ENCODE measurements at places on chromosomes 6 and 20.

DNA sequence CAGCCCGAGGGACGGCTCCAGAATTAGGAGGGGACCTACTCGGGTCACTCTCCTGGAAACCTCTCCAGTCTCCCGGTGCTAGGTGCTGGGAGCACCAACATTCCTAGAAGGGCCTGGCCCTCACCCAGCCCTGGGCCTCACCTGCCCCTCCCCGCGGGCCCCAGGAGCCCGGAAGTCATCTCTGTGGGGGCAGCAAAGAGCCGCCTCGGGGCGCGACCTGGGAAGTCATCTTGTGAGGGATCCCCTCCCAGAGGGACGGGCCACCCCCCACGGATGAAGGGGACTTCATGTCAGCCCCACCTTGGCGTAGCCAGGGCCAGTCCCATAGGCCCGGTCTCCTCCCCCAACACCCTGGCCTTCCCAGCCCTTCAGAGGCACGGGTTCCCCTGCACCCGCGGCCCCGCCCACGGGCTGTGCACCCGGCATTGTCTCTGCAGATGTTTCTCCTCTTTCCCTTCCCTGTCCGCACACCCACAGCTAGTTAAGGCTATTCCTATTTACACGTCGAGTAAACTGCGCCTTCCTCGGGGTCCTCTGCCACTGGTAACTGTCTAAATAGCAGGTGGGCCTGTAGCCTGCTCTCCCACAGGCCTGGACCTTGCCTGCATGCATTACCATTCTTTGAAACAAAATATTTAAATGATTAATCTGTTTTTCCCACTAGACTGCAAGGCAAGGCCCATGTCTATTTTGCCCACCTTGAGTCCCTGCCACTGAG, 896 bp upstream of the RNASET2 start:
- DNase-seq: no peak

DNA sequence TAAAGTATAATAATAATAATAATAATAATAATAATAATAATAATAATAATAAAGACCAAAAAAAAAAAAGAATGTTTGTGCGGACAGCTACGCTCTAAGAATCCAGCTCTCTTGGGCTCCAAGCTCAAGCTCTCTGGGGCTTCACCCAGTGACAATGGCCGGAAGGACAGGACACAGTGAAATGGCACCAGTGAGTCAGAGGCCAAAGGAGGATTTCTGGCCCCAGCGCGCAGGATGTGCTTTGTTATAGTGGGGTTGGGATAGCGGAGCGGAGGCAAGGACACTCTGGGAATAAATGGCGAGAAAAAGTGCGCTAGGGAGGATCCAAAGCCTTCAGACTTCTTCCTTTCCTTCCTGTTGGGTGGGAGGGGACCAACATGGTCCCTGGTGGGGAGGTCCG, 38.2 kb downstream of the HLA-A start:
- DNase-seq: no peak

DNA sequence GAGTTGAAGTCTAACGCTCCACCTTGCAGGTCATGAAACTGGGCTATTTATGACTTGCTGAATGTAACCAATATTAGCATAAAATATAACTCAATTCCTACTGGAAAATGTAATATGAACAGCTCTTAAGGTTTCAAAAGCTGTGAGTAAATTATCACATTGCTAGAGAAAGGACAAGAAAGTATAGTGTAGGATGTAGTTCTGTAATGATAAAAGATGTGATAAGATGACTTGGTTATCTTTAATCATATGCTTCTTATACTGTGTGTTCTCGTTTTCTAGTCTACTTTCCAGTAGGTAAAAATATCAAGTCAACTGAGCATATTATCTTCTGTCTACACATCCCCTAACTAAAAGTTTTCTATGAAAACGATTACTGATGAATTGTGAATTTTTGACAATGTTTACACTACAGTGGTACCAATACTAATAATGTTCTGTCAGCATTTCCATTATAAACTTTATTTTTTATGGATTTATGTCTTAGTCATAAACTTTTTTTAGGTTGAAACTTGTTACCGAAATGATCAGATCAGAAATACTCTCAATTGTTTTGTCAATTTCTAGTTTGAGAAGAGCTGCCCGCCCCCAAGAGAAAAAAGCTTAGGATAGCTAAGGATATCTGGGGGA, 14.6 kb downstream of the MED23 start:
- DNase-seq: no peak

- DNase-seq: no peak
These were observed 122.3 kb downstream of the JARID2 start for GRCh38 chr6:15368186-15368585.

- no peak for DNase-seq
These were observed 18.0 kb upstream of the GSTA3 start for GRCh38 chr6:52927451-52927850.

GRCh38 chr6:155039618-155040017, 44.5 kb downstream of the TIAM2 start:
- no peak for DNase-seq

- DNase-seq: peak; percentile 11
These were observed 160.5 kb upstream of the LAMP5 start for GRCh38 chr20:9353916-9354276.

GRCh38 chr6:156398371-156398770, 378.8 kb upstream of the ARID1B start:
- no peak for DNase-seq

DNA sequence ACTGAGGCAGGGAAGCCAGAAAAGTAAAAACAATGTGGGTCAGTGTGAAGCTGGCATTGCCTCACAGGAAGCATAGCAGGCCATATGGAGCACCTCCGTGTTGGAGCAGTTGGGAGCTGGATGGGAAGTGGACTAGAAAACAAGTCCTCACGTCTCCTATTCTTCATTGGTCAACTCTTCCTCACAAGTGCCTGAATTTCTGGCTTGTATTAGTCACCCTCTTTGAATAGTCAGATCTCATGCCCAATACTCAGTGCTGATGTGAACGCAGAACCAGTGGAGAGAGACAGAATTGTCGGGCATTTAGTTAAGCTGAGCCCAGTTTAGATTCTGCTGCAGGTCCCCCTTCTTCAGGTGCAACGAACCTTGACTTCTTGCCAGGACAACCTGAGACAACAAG, 22.3 kb upstream of the RSPO3 start:
- DNase-seq: no peak

- no peak for DNase-seq
These were observed 3.5 kb upstream of the DSTN start for GRCh38 chr20:17566345-17566744.

DNA sequence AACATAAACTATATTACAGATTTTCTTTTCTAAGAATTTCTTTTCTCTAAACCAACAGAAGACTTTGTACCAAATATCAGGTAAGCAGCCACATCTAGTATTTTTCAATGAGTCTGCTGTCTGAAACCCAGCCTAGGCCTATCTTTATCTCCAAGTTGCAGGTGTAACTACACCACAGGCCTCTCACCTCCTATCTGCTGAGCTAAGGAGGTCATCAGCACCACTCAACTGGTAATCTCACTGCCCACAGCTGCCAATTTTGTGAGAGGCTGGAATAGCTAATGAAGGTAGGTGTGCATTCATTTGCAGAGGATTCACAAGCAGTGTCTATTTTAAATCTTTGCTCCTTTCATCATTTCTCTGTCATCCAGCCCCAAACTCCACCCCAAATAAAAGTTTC, 584.8 kb downstream of the HDGFL1 start:
- DNase-seq: no peak

DNA sequence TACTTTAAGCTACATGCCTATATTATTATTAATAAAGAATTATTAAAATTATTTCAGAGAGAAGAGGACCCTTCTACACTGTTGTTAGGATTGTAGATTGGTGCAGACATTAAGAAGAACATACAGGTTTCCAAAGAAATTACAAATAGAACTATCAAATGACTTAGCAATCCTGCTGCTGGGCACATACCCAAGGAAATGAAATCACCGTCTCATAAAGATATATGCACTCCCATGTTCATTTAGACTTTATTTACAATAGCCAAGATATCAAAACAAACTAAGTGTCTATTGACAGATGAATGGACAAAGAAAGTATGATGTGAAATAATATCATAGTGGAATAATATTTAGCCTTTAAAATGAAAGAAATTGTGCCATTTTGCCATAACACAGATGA, 687.7 kb upstream of the POU3F2 start:
- DNase-seq: peak; percentile 17

DNA sequence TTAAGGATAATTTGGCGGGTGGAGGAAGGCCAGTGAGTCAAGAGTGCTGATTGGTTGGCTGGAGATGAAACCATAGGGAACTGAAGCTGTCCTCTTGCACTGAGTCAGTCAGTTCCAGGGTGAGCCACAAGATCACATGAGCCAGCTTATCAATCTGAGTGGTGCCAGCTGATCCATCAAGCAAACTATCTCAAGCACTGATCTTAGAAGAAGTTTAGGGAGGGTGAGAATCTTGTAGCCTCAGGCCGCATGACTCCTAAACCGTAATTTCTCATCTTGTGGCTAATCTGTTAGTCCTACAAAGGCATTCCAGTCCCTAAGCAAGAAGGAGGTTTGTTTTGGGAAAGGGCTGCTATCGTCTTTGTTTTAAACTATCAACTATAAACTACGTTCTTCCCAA, 954.3 kb downstream of the KIF16B start:
- DNase-seq: no peak

- no peak for DNase-seq
These were observed 575 bp upstream of the MICAL1 start for GRCh38 chr6:109456111-109456583.

GRCh38 chr6:156511051-156511450, 266.1 kb upstream of the ARID1B start:
- no peak for DNase-seq

DNA sequence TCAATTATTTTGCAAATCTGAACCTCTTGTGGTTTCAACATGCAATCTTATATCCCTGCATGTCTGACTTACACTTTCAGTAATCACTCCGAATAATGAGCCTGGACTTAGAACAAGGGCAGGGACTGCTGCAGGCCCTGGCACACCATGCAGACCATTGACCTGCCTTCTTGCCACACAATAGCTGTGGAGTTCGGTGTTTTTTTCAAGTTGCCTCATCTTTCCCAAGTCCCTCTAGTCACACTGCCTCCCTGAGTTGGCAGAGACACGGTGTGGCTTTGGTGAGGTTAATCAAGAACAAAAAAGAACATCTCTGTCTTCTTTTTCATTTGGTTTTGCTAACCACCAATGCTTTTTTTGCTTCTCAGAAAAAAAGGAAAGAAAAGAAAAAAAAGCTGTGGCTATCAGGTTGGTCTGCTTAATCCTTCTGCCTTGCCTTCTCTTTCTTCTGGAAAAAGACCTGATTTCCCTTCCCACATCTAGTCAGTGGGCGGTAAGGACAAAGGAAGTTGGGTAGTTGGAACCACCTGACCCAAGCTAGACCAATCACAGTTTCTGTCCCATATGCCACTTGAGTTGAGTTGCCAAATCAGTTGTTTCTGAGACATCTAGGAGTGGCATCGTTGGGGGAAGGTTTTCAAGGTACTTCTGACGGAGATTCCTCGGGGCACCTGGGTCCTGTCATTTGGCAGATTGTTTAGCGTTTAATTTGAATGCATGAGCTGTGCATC, 55.9 kb upstream of the TASP1 start:
- no peak for DNase-seq

GRCh38 chr20:56730003-56730402, 100.9 kb downstream of the TFAP2C start:
- DNase-seq: no peak

GRCh38 chr6:98832284-98833056, 1.9 kb upstream of the POU3F2 start:
- DNase-seq: peak; percentile 66

GRCh38 chr20:47981222-47981621, 195.9 kb upstream of the SULF2 start:
- DNase-seq: no peak

- DNase-seq: no peak
These were observed 135.8 kb upstream of the AFDN start for GRCh38 chr6:167690931-167691330.

GRCh38 chr6:156533872-156534524, 243.2 kb upstream of the ARID1B start:
- no peak for DNase-seq

GRCh38 chr20:49573900-49574416, 6.0 kb upstream of the PTGIS start:
- DNase-seq: no peak

- DNase-seq: no peak
These were observed 84.4 kb upstream of the SCAF8 start for GRCh38 chr6:154648888-154649205.

DNA sequence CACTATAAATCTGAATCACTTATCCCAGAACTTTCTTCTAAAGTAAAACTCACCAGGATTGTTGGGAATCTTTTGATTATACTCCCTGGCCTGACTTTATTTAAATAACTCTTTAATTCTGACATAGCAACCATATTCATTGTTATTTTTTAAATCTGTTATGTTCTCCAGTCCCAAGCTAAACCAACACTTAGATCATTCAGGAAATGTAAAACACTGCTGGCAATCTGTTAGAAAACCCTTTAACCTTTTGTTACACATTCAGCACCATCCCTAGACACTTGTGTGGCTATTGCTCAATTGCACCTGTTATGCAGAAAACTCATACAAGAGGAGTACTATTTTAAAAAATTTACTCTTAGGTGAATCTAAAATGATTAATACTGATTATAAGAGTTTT, 101.8 kb upstream of the NHSL1 start:
- peak; percentile 57 for DNase-seq

DNA sequence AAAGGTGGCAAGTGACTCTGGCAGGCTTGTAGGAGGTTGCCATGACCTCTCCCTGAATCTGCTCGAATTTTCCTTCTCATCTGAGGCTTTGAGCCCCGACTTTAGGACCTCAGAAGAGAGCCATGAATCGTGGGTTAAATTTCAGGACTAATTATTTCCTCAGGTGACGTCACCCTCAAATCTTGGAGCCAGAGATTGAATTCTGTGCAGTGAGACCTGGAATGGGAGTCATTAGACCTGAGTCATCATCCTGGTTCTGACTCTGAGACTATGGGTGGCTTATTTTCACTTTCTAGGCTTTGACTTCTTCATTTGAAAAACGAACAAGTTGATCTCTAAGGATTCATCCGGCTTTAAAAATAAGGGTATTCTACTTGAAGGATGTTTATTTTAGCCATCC, 48.5 kb upstream of the PDYN start:
- peak; percentile 1 for DNase-seq

- DNase-seq: no peak
These were observed 2.3 kb upstream of the SERPINB6 start for GRCh38 chr6:2973676-2974075.

DNA sequence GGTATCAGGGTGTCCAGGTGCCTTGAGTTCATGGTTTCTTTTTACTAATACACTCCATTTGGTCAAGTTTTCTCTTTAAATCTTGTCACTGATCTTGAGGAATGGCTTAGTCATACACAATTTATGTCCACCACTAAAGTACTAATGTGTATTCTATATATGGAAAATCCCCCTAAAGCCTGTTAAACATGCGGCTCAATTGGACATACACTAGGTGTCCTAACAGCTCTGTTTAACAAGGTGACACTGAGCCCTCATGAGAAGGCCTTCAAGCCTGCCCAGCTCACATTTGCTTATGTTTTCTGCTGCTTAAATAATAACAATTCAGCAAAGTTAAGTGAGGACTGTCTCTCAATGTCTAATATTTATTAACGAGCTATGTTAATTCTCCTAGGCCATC, 31.5 kb downstream of the PDE7B start:
- no peak for DNase-seq

- no peak for DNase-seq
These were observed 19.5 kb upstream of the DAAM2 start for GRCh38 chr6:39772559-39773273.
